ENCODE measurements at places on chromosomes 13 and 19.

GRCh38 chr13:26599860-26600259 lies 42.4 kb downstream of the WASF3 start:
- DNase-seq = no peak

DNA sequence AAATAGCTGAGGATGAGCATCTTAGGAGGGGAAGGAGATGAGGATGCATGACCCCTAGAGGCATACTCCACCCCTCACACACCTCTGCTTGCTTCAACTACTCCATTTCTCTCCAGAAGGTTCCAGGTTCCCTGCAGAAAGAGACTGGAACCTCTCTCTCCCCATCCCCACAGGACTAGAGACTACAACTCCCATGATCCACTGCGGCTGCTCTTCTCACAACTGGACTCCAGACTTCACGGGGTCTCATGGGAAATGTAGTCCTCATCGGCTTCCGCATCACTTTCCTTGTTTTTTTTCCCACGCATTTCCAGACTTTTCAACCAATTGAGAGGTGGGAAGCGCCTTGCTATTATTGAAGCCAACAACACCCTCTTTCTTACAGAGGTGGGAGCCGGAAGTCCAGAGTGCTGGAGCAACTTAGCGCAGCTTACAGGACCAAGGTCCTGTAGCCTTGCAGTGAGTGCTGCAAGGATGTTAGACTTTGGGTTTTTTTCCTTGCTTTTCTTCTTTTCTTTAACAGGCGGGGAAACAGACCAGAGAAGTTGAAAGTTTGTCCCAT lies 13.9 kb upstream of the CACNG6 start:
- DNase-seq = peak; percentile 72

DNA sequence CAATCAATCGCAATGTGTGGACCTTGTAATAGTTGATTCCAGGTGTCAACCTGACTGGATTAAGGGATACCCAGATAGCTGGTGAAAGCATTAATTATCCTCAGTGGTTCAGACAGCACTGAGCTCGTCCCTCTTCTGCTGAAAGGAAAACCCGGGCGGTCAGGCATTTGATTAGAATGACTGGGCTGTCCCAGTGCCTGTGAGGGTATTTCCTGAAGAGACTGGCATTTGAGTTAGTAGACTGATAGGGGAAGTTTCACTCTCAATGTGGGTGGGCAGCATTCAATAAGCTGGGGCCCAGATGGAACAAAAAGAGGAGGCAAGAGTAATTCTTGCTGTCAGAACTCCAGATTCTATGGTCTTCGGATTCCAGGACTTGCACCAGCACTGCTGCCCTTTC lies 31.9 kb downstream of the KPNA3 start:
- DNase-seq = no peak

DNA sequence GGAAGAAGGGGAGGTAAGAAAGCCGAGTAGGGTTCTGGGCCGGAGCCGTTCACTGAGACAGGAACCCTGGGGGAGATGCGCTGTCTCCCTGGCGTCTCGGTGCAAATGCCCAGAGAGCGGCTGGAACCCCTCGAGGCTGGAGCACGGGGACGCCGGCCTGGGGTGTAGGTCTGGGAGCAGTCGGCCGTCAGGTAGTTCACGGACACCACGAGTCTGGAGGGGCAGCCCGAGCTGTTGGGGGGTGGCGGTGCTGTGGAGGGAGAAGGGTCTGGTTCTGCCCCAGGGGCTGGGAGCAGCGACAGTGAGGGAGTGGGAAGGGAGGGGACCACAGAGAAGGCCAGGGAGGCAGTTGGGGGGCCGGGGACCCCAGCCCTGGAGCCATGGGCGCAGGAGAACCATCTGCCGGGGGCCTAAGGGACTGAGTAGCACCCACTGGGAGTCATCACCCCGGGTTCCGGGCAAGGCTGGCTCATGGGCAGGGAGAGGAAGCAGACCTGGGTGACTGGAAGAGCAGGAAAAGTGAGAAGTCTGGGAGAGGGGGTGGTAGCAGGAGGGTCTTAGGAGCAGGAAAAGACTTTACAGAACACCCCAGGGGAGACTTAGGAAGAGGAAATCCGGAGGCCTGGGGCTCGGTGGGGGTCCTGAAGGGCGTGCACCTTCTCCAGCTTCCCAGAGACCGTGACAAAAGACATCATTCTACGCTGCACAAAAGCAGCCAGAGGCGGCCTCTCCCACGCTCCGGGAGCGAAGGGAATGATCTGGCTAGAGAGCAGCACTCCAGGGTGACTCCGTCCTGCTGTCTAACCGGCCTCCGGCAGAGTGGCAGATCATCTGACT lies 173.1 kb upstream of the SOX1 start:
- no peak for DNase-seq

DNA sequence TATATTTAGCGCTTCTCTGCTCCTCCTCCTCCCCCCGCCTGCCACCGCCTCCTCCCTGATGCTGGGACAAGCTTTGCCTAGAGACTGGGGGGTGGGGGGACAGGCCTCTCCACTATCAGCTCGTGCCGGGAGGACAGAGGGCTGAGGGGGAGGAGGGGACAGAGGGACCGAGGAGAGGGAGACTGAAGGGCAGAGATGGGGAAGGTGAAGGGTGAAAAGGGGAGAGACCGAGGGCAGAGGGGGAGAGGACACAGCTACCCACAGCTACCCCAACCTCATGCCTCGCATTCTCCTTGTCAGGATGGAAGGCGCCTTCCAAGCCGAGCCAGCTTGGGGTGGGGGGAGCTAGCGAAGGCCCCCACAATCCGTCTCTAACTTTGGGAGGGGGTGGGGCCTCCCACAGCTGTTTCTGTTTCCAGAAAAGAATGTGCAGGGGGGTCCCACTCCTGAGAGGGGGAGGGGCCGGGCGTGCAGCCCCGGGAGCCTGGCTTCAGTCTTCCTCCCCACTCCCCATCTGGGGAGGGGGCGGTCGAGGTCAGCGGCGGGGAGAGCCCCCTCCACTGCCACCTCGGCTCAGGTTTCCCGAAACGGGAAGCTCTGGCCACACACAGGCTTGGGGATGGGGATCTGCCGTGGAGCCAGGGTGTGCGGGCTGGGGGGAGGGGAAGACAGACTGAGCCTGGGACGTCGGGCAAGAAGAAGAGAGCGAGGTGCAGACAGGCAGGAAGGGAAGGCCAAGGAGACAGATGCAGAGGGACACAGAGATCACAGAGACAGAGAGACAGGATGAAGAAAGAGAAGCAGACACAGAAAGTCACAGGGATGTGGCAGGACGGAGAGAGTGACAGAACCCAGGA lies 1.6 kb downstream of the DACT3 start:
- peak; percentile 51 for DNase-seq

GRCh38 chr13:101945435-101945834 lies 456.4 kb downstream of the FGF14 start:
- DNase-seq = no peak
